Thyroid gland (tissue), 4 donors: ENCODE measurements at places on chromosomes 7 and 10. TPM values are rescaled to one million over a fixed set of nuclear protein-coding genes. Genes with fewer than 3 reads are reported as not detected.
A peak's percentile ranks its signal among the peaks of the same experiment; 100 is the strongest.

Gene LIPK
- total RNA-seq, result not detected

Gene AGBL3
- 4.5 TPM for total RNA-seq

Gene TFR2
- not detected for total RNA-seq

Gene LEP
- 0.40 TPM for total RNA-seq

- H3K36me3 ChIP-seq, result no peaks in the 10 kb centered on the region
- H3K4me3 ChIP-seq, result no peak overlapping the region
- H3K4me1 ChIP-seq, result no peaks in the 10 kb centered on the region
- peak; percentile 52 for DNase-seq
- no peak overlapping the region for H3K27ac ChIP-seq
- no peaks in the 10 kb centered on the region for H3K27me3 ChIP-seq
These were observed 77.4 kb upstream of the ANLN start for GRCh38 chr7:36312064-36312914.

DNA sequence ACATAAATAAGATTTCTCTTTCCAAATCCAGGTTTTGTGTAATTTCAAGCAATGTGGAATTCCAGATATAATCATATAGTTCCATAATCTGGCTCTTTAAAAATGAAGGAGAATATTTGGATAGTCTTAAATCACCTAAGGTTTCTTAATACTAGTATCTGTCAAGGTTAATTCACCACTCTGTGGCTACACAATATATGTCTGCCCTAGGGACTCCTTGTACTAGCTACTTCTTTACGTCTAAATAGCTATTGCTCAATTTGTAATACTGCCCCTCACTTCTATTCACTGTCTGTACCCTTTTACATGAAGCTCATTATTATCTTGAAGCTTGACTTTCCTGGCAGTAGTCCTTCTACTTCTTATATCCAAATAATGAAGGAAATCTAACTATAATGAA is 47.2 kb downstream of the CACNA2D1 start:
- no peak overlapping the region for H3K4me3 ChIP-seq
- no peak for DNase-seq
- H3K36me3 ChIP-seq, result no peaks in the 10 kb centered on the region
- no peak overlapping the region for H3K27ac ChIP-seq

DNA sequence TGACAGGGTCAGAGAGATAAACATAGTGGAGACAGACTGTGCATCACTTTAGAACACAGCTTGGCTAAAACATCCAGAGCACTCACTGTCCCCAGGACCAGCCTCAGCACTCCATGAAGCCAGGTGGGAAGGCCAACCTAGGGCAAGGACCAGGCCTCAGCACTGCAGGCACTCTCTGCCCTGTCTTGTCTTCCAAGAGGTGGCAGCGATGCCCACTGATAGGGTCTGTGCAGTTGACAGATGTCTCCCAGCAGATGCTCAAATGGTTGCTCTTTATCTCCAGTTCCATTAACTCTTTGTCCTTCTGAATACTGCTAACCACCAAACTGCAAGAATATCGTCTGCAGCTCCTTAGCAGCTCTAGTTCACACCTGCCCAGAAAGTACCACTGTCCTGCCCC is 9.1 kb downstream of the DDX56 start:
- no peak overlapping the region for H3K27ac ChIP-seq
- DNase-seq, result no peak
- H3K36me3 ChIP-seq, result peaks cover 33% of the 10 kb centered on the region
- no peaks in the 10 kb centered on the region for H3K4me1 ChIP-seq
- H3K27me3 ChIP-seq, result no peaks in the 10 kb centered on the region

GRCh38 chr7:98398567-98399372 is 2.1 kb downstream of the BAIAP2L1 start:
- no peaks in the 10 kb centered on the region for H3K27me3 ChIP-seq
- peak overlapping the region; percentile 87 for H3K27ac ChIP-seq
- no peaks in the 10 kb centered on the region for H3K36me3 ChIP-seq
